ENCODE measurements at places on chromosomes 3 and 15. TPM values are rescaled to one million over a fixed set of nuclear protein-coding genes. Genes with fewer than 3 reads are reported as not detected.
A peak's percentile ranks its signal among the peaks of the same experiment; 100 is the strongest.

Gene SOX14
- not detected for total RNA-seq

Gene LARP6
- total RNA-seq, result 135 TPM

DNA sequence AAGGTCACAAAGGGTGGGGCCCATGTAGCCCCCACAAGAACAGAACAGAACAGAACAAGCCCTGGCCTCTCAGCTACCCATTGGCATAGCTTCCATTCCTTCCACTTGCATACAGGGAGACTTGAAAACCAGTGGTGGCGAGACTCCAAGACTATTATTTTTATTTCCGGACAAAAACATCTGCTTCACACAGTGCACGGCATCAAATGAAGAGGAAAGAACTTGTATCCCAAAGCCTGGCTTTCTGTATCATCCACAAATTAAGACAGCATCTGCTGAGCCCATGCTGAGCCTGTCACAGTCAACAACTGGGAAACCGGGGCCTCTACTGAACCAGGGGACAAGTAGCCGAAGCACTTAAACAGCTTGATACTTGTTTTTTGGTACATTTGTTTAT, 56.0 kb downstream of the CLEC3B start:
- H3K36me3 ChIP-seq, result no peaks in the 10 kb centered on the region
- no peak overlapping the region for H3K4me3 ChIP-seq
- no peaks in the 10 kb centered on the region for H3K27me3 ChIP-seq
- no peak for DNase-seq
- H3K27ac ChIP-seq, result peak overlapping the region; percentile 96

DNA sequence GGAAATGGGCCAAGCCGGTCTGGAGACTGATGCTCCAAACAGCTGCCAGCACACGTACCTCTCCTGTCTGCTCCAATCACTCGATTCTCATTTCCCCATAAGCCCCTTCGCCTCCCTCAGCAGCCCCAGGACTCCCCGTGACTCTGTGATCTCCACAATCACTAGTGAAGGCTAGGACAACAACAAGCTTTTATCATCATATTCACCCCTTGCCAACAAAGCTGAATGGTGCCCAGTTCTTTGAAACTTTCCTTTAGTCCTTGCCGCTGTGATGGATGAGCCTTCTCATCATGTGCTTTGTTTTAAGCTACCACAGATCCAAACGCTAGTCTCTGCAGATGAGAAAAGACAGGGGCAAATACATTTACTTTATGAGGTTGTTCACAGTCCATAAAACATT, 242.0 kb downstream of the SV2B start:
- H3K4me3 ChIP-seq, result no peak overlapping the region
- H3K27me3 ChIP-seq, result peaks cover 7% of the 10 kb centered on the region
- H3K36me3 ChIP-seq, result no peaks in the 10 kb centered on the region
- no peaks in the 10 kb centered on the region for H3K4me1 ChIP-seq
- H3K27ac ChIP-seq, result no peak overlapping the region

GRCh38 chr3:45537970-45538640, 56.4 kb upstream of the LIMD1 start:
- H3K4me1 ChIP-seq, result peaks cover 28% of the 10 kb centered on the region
- H3K27me3 ChIP-seq, result no peaks in the 10 kb centered on the region
- no peak for DNase-seq
- H3K4me3 ChIP-seq, result no peak overlapping the region
- H3K27ac ChIP-seq, result peak overlapping the region; percentile 59
- H3K36me3 ChIP-seq, result peaks cover 6% of the 10 kb centered on the region

GRCh38 chr3:58874795-58875194, 175.0 kb downstream of the CFAP20DC start:
- no peaks in the 10 kb centered on the region for H3K36me3 ChIP-seq
- DNase-seq, result no peak
- H3K27me3 ChIP-seq, result no peaks in the 10 kb centered on the region
- H3K4me3 ChIP-seq, result no peak overlapping the region
- H3K27ac ChIP-seq, result peak overlapping the region; percentile 47

- H3K4me3 ChIP-seq, result no peak overlapping the region
- DNase-seq, result no peak
- H3K4me1 ChIP-seq, result no peaks in the 10 kb centered on the region
- no peaks in the 10 kb centered on the region for H3K36me3 ChIP-seq
- H3K27ac ChIP-seq, result no peak overlapping the region
- H3K27me3 ChIP-seq, result peaks cover 2% of the 10 kb centered on the region
Observed at GRCh38 chr3:28089527-28089897, 151.9 kb upstream of the CMC1 start.

GRCh38 chr3:38746641-38747040, 69.4 kb downstream of the SCN10A start:
- no peaks in the 10 kb centered on the region for H3K4me1 ChIP-seq
- peaks cover 14% of the 10 kb centered on the region for H3K27me3 ChIP-seq
- DNase-seq, result no peak
- no peaks in the 10 kb centered on the region for H3K36me3 ChIP-seq

DNA sequence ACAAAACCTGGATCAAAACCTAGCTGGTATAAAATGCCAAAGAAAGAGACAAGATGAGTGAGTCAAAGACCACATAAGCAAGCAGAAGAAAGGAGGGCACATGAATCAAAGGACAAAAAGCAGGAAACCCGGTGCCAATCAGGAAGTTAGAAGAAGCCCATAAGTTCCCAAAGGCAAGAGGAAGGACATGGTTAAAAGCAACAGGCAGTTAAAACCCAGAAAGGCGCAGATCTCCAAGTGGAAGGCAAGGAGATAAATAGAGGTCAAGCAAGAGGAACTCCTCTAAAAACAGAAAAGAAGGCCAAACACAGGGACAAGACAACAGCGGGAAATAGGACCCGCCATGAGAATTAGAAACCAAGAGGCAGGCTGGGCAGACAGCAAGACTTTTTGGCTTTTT, 4.4 kb downstream of the TMOD2 start:
- H3K4me3 ChIP-seq, result no peak overlapping the region
- no peak for DNase-seq
- no peak overlapping the region for H3K27ac ChIP-seq
- H3K4me1 ChIP-seq, result peaks cover 32% of the 10 kb centered on the region
- peaks cover 2% of the 10 kb centered on the region for H3K27me3 ChIP-seq
- H3K36me3 ChIP-seq, result no peaks in the 10 kb centered on the region

GRCh38 chr15:80321853-80322252, 69.8 kb upstream of the CTXND1 start:
- H3K36me3 ChIP-seq, result peaks cover 3% of the 10 kb centered on the region
- H3K27ac ChIP-seq, result no peak overlapping the region
- H3K27me3 ChIP-seq, result peaks cover 12% of the 10 kb centered on the region

DNA sequence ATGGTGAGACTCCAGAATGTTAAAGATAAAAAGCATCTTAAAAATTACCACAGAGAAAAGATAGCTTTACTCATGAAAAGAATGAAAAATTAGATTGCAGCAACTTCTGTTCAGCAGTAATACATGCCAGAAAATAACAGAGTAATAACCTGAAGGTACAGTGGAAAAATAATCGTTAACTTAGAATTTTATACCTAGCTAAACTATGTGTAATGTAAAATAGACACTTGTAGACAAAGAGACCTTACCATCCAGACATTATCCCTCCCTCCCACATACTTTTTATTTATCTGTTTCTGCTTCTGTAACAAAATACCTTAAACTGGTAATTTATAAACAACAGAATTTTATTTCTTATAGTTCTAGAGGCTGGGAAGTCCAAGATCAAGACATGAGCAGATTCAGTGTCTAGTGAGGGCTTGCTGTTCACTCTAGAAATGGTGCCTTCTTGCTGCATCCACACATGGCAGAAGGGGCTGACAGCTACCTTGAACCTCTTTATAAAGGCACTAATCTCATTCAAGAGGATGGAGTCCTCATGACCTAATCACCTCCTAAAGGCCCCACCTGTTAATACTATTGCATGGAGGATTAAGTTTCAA, 90.7 kb downstream of the COL6A6 start:
- no peak overlapping the region for H3K4me3 ChIP-seq
- DNase-seq, result no peak
- H3K27ac ChIP-seq, result no peak overlapping the region
- H3K4me1 ChIP-seq, result no peaks in the 10 kb centered on the region

DNA sequence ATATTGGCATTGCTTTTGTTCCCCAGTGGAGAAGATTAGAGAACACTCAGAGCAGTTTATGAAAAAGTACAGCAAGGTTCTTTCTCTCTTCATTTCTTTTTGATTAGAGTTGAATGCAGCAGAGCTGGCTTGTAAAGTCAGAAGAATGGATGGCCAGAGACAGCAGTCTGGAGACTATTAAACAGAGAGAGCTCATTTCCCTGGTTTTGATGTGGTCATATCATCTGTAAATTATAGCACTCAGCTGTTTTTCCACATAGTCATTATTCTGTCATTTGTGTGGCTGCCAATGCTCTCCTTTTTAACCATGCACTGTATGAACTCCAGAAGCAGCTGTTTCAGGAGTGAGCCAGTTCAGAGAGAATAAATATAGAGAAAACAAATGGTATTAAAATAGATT, 177.4 kb upstream of the CRBN start:
- no peak overlapping the region for H3K4me3 ChIP-seq
- no peaks in the 10 kb centered on the region for H3K36me3 ChIP-seq
- no peak for DNase-seq
- H3K27me3 ChIP-seq, result no peaks in the 10 kb centered on the region
- H3K4me1 ChIP-seq, result no peaks in the 10 kb centered on the region

GRCh38 chr3:47520756-47521155, 7.2 kb upstream of the ELP6 start:
- no peak for DNase-seq
- no peak overlapping the region for H3K4me3 ChIP-seq
- peaks cover 7% of the 10 kb centered on the region for H3K4me1 ChIP-seq
- H3K36me3 ChIP-seq, result no peaks in the 10 kb centered on the region

DNA sequence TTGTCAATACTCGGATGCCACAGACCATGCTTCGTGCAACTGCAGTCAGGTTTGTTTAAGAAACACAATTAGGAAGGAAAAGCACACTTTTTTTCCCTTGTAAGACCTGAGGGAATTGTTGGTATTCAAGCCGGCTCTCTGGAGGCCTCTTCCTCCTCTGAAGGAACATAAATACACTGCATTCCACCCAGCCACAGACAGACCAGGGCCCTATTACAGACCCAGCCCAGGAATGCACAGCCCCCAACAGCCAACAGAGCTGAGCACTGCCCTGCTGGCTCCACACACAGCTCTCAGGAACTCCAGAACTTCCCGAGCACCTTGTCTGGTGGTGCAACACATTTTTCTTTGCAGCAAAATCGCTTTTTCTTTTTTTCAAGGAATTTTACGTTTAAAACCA, 488.7 kb upstream of the PROK2 start:
- no peaks in the 10 kb centered on the region for H3K36me3 ChIP-seq
- H3K4me1 ChIP-seq, result peaks cover 68% of the 10 kb centered on the region
- no peak for DNase-seq
- peak overlapping the region; percentile 88 for H3K27ac ChIP-seq
- H3K27me3 ChIP-seq, result peaks cover 2% of the 10 kb centered on the region

Gene FOXB1
- total RNA-seq, result not detected

DNA sequence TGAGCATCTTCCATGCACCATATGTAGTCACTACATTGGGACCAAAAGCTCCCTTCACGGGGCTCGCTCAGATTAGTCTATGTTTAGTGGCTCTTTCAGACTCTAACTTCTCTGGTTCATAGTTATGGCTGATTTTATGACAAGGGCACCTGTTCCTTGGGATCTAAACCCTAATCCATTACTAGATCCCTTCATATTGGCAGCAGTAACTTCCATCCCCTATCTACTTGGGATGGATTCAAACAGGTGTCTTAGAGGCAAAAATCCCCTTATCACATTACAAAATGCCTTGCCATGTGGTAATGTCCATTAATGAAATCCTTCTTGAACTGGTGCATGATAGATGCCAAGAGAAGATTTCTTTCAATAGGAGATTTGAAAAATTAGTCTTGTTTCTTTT, 96.7 kb upstream of the TP63 start:
- H3K36me3 ChIP-seq, result no peaks in the 10 kb centered on the region
- no peaks in the 10 kb centered on the region for H3K4me1 ChIP-seq
- H3K4me3 ChIP-seq, result no peak overlapping the region
- no peak overlapping the region for H3K27ac ChIP-seq
- H3K27me3 ChIP-seq, result peaks cover 30% of the 10 kb centered on the region

Gene ADCY5
- total RNA-seq, result 8.0 TPM

GRCh38 chr15:97728791-97729190, 231.7 kb upstream of the ARRDC4 start:
- H3K36me3 ChIP-seq, result no peaks in the 10 kb centered on the region
- no peak for DNase-seq
- H3K27me3 ChIP-seq, result peaks cover 23% of the 10 kb centered on the region
- H3K4me1 ChIP-seq, result peaks cover 6% of the 10 kb centered on the region
- no peak overlapping the region for H3K4me3 ChIP-seq

Gene CLDN11
- 2.5 TPM for total RNA-seq

GRCh38 chr3:129598000-129598381, 8.5 kb downstream of the PLXND1 start:
- H3K4me1 ChIP-seq, result peaks cover 98% of the 10 kb centered on the region
- H3K27ac ChIP-seq, result peak overlapping the region; percentile 99
- peak overlapping the region; percentile 53 for H3K4me3 ChIP-seq
- DNase-seq, result no peak
- H3K36me3 ChIP-seq, result no peaks in the 10 kb centered on the region

Gene CCNB2
- total RNA-seq, result 10.4 TPM

Gene TIMP4
- total RNA-seq, result 31.3 TPM

- no peaks in the 10 kb centered on the region for H3K36me3 ChIP-seq
- H3K4me1 ChIP-seq, result no peaks in the 10 kb centered on the region
- H3K27ac ChIP-seq, result no peak overlapping the region
- H3K4me3 ChIP-seq, result no peak overlapping the region
Observed at GRCh38 chr3:180000500-180000899, 36.2 kb downstream of the PEX5L start.

Gene MESD
- total RNA-seq, result 23.8 TPM
